CD8-positive, alpha-beta memory T cell (primary cell): ENCODE measurements at places on chromosomes 2 and 18.

DNA sequence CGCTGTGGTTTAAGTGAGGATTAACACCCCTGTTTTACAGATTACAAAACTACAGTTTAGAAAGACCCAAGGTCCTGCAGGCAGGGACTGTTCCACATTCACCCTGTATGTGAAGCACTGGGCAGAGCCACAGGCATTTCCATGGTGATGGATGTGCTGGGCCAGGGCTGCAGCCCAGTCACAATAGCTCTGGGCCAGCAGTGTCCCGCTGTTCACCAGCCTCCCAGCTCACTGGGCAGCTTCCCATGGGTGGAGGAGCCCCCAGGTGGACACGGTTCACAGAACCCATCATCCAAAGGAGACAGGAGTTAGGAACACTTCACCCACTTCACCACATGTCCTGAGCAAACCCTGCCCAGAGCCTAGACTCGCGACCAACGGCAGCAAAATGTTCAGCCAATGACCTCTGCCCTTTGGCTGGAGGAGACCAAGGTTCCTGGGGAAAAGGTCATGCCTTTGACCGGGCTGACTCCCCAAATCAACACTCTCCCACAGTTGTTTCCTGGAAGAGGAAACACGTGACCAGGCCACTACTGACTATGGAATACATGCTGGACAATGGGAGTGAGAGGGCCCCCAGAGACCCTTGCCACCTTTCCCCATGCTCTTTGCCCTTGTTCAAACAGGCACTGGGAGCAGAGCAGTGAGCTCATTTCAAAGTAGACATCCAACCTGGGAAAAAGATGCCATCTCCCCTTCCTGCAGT is 28.0 kb upstream of the SLC35F6 start:
- DNase-seq: no peak

DNA sequence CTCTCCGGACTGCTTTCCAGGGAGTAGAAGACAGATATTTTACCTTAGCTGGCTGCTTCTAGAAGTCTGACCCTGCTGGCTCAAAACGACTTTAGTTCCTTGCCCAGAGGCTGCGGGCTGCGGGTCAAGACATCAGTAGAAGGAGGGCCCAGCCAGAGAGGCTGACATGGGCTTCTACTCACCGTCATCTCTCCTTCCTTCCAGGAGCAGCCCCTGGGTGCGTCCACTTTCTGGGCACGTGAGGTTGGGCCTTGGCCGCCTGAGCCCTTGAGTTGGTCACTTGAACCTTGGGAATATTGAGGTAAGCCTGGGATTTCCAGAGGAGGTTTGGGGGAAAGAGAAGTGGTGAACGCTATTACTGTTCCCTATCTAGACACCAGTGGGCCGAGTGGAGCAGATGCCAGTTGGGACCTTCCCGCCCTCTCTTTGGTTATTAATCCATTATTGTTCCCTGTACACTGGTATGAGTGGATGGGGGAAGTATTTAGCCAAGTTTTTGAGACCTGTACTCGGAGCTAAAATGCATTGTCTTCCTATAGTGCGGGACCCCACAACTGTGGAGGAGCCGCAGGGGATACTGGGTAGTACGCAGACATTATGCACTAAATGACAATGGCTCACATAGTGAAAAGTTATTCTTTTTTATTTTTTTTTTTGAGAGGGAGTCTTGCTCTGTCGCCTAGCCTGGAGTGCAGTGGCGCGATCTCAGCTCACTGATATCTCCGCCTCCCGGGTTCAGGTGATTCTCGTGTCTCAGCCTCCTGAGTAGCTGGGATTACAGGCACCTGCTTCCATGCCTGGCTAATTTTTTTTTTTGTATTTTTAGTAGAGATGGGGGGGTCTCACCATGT is 26.3 kb upstream of the CASP8 start:
- no peak for DNase-seq

- no peak for DNase-seq
Measured at GRCh38 chr2:103860016-103860415, 993.9 kb upstream of the POU3F3 start.

GRCh38 chr2:164335947-164336346 is 285.3 kb downstream of the GRB14 start:
- DNase-seq: no peak

GRCh38 chr2:121532347-121532766 is 1.7 kb downstream of the RNU4ATAC start:
- DNase-seq: no peak

DNA sequence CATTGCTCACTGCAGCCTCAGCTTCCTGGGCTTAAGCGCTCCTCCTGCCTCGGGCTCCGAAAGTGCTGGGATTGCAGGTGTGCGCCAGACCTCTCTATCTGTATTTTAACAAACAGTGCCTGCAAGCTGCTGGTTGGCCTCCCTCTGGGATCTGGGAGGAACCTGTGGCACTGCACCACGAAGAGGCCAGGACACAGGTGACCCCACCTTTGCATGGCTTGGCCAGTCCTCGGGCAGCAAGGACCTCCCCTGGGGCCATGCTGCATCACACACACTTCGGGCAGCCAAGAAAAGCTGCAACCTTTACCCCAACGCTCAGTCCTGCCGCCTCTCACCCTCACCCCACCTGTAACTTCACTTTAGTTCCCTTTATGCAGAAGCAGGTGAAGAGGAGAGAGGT is 70.0 kb downstream of the PXDN start:
- no peak for DNase-seq

DNA sequence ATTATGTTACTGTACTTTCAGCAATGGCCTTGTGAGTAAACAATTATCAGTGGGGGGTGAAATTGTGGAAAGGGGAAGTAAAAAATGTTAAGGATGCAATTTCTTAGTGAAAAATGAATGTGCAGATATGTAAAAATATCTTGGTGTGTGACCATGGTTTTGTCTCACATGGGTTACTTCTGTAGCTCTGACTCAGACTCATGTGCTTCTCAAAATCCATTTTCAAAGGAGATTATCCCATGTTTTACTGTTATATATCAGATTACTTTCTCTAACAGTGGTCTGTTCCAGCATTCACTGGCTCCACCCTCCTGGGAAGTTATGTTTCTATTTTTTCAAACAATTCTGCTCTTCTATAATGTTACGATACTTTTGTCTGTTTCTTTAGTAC is 298.2 kb upstream of the COL3A1 start:
- DNase-seq: no peak

DNA sequence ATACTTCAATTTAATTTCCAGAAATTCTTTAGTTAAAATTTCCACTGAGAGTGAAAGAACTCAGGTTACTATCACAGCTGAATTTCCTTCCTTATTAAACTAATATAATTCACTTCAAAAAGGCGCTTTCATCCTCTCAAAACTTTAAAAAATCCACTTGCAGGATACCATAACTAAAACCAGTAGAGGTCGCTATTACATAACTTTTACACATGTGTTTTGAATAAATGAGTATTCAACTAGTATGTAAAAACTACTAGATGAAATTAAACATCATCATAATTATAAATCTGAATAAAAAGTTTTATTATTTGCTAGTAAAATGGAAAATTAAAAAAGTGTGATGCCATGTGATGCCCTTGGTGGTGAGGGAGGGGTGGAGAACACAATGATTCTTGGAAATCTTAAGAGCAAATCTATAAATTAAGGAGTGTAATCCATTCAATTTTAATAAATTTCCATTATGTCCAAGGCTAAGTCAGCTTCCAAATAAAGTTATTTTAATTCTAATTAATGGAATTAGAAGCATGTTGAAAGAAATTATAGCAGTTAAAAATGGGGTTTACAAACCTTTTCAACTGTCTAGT is 61.4 kb downstream of the SOS1 start:
- no peak for DNase-seq

DNA sequence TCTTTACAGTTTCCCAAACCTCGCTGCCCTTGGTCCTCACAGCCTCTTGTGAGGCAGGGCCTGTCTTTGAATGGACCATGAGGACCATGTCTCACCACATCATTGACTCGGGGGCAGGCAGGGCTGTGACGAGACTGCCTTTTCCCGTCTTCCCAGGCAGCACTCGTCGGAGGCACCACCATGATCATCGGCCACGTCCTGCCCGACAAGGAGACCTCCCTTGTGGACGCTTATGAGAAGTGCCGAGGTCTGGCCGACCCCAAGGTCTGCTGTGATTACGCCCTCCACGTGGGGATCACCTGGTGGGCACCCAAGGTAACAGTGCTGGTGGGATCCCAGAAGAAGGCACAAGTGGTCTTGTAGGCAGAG is 45.7 kb upstream of the MAPRE3 start:
- no peak for DNase-seq

DNA sequence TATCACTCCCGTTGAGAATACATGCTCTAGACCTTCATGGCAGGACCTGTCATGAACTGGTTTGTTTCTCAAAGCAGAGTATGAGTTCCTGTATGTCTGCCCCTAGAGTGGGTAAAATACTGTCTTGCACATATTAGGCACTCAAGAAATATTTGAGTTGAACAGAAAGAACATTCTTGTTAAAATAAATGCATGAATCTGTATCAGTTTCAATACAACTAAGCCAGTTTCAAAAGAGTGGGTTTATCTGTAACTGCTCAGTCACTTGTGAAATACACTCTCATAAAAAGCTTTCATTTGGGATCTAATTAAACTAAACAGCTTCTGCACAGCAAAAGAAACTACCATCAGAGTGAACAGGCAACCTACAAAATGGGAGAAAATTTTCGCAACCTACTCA is 69.2 kb downstream of the RFTN2 start:
- no peak for DNase-seq

- no peak for DNase-seq
Measured at GRCh38 chr2:189393440-189394111, 47.7 kb upstream of the WDR75 start.

GRCh38 chr2:42978887-42979415 is 186.6 kb upstream of the HAAO start:
- DNase-seq: no peak

DNA sequence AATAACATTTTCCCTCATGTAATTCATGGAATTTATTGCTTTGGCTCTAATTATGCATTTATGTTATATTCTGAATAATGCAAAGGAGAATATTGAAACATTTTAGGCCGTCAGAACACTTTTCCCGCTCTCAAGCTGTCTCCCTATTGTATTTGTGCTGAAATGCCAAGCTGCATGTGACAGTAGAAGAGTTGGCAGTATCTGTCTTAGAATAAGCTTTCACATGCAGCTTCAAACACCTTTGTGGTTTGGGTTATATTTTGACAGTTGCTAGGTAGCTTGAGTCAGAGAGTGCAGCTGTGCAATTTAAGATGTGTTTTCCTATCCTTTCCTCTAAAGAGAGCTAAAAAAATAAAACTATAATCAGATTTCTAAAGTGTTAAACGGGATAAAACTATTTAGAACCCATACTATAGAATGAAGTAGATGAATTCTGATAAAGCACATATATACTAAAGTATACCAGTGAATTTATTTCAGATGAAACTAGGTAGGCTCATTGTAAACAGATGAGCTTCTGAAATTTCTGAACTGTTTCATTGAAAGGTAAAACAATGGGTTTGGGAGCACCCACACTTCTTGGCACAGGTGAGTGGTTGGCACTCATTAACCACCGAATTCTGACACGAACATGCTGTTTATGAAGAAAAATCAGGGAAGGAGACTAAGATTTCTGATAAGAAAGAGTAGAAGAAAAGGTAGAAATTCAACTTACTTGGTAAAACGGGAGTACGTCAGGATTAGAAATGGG is 43.4 kb downstream of the PLCL1 start:
- no peak for DNase-seq

- DNase-seq: no peak
Measured at GRCh38 chr18:41646915-41647620, 308.0 kb upstream of the PIK3C3 start.
